ENCODE measurements at places on chromosomes 13 and 19. TPM values are rescaled to one million over a fixed set of nuclear protein-coding genes. Genes with fewer than 3 reads are reported as not detected.

DNA sequence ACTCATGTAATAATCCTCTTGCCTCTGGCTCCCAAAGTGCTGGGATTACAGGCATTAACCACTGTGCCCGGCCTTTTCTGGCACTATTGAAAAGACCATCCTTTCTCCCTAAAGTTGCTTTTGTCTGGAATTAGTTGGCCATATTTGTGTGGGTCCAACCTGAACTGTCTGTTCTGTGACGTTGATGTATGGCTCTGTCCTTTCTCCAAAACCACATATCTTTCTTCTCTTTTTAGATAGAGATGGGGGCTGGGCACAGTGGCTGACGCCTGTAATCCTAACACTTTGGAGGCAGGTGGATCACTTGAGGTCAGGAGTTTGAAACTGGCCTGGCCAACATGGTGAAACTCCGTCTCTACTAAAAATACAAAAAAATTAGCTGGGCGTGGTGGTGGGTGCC lies 17.9 kb downstream of the DNM2 start:
- DNase-seq = no peak

- DNase-seq = peak; percentile 57
Measured at GRCh38 chr19:1408300-1409203, 1.2 kb downstream of the DAZAP1 start.

GRCh38 chr13:52707375-52707774 lies 32.2 kb downstream of the CNMD start:
- DNase-seq = no peak

The FUT3 gene
- 10.8 TPM for total RNA-seq

GRCh38 chr13:114154476-114154875 lies 22.1 kb upstream of the RASA3 start:
- DNase-seq = no peak

The AZU1 gene
- 2.5 TPM for total RNA-seq

DNA sequence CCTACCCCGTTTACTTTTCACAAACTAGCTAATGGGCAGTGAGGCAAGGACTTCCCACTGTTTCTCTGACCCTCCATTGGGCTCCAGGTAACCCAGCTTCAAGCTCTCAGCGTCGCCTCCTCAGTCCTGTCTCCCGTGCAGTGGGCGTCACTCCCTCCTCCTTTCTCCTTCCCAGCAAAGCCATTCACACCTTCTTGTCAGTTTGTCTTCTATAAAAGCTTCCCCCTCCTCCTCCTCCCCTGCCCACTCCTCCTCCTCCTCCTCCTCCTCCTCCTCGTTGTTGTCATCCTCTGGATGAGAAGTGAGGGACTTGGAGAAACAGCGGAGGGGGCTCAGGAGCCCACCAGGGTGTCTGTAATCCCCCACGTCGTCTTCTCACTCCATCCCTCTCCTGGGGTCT lies 1.7 kb upstream of the GALP start:
- DNase-seq = no peak

GRCh38 chr19:2101417-2102335 lies 5.0 kb downstream of the IZUMO4 start:
- DNase-seq = no peak

- no peak for DNase-seq
Measured at GRCh38 chr19:43495082-43495481, 9.5 kb downstream of the PHLDB3 start.

The TNFSF11 gene
- 1.3 TPM for total RNA-seq

The CD79A gene
- total RNA-seq = 3.5 TPM

DNA sequence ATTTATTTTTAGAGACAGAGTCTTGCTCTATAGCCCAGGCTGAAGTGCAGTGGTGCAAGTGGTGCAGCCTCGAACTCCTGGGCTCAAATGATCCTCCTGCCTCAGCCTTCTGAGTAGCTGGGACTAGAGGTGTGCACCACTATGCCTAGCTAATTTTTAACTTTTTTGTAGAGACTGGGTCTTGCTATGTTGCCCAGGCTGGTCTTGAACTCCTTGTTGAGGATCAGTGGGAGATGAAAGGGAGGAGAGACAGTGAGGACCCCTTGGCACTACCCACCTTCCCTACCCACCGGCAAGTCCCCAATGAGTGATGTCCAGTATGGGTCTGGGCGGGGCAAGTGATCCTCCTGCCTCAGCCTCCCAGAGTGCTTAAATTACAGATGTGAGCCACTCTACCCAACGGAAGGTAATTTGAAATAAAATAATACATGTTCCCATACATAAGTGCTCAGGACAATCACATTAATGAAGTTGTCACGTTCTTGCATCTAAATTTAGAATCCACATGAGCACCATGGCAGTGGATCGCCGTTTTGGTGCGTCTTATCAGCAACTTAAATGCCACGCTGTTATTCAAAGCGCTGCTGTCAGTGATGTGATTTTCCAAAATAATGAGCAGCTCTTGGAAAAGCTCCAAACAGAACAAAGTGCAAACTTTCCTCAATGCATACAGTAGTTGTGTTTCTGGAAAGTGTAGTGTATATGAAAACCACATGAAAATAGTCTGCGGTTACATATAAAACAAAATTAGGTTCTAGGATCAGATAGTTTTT lies 5.9 kb upstream of the ARL11 start:
- no peak for DNase-seq

- no peak for DNase-seq
Measured at GRCh38 chr19:9645472-9645871, 24.4 kb upstream of the ZNF561 start.

DNA sequence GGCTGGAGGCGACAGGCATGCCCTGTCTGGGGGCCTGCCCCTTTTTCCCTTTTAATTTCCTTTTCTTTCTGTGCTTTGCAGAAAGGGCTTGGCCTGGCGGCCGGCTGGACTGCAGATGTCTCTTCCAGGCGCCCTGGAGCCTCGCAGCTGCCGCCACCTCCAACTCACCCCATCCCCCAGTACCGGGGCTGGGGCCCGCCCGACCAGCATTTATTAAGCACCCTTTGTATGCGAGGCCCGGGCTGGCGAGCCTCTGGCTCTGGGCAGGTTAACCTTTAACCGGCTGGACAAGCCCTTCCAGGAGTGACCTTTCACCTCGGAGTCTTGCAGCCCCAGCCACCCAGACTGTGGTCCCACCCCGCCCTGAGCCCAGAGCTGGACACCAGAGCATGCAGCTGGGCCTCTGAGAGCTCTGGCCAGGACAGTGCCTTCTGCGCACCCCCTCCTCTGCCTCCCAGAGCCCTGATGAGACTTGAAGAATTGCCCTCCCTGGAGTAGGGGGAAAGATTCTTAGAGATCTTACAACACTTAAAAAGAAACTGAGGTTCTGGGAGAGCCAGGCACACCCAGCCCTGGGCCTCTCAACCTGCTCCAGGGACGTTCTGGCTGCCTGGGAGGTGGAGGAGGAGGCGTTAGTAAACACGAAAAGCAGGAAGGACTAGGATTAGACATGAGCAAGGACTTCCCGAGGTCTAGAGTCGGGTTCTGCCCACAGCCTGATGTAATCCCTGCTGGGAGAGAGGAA lies 1.1 kb upstream of the NR2F6 start:
- peak; percentile 69 for DNase-seq

- no peak for DNase-seq
Measured at GRCh38 chr13:28877408-28877807, 57.3 kb downstream of the MTUS2 start.

The ZNF562 gene
- 47.9 TPM for total RNA-seq

- no peak for DNase-seq
Measured at GRCh38 chr13:39776439-39776838, 121.0 kb downstream of the COG6 start.

DNA sequence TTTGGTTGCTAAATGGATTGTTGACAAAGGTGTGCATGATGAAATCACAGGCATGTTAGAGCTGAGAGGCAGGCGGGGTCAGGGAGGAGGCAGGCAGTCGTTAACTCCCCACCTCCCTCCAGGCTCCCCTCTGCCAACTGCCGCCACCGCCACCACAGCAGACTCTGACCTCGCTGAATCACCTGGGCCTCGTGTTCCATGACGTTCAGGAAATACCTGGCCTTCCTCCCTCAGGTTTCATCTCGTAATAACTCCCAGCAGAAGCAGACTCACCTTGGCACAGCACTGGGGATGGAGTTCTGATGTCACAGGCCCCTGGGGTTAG lies 198.5 kb downstream of the KATNAL1 start:
- peak; percentile 18 for DNase-seq

GRCh38 chr19:40599902-40600569 lies 1.1 kb upstream of the LTBP4 start:
- no peak for DNase-seq

- no peak for DNase-seq
Measured at GRCh38 chr13:44394658-44395057, 21.0 kb downstream of the SERP2 start.

DNA sequence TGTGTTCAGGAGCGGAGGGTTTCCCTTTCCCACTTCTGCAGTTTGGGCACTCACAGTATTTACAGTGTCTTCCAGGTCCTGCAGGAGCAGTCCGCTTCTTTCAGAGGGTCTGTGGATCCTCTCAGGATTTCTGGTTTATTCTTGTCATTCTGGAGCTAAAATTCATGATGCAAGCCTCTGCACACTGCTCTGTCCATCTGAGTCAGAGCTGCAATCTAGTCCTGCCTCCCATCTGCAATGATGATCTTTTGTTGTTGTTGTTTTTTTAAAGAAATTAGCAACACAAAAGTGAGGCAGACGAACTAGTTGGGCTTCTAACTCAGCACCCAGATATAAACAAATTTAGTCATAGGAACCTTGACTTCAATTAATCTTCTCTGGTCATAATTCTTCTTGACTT lies 86.5 kb downstream of the DLEU7 start:
- no peak for DNase-seq

DNA sequence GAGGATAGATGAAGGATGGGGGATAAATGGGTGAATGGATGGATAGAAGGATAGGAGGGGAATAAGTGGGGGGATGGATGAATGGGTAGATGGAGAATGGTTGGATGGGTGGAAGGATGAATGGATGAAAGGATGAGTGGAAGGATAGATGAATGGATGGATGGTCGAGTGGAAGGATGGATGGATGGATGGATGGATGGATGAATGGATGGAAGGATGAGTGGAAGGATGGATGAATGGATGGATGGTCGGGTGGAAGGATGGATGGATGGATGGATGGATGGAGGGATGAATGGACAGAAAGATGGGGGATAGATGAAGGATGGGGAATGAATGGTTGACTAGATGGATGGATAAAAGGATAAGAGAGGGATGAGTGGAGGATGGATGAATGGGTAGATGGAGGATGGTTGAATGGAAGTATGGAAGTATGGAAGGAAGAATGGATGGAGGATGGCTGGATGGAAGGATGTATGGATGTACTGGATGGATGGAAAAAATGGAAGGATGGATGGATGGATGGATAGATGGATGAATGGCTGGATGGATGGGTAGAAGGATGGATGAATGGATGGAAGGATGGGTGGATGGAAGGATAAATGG lies 42.0 kb downstream of the FBN3 start:
- DNase-seq = no peak

DNA sequence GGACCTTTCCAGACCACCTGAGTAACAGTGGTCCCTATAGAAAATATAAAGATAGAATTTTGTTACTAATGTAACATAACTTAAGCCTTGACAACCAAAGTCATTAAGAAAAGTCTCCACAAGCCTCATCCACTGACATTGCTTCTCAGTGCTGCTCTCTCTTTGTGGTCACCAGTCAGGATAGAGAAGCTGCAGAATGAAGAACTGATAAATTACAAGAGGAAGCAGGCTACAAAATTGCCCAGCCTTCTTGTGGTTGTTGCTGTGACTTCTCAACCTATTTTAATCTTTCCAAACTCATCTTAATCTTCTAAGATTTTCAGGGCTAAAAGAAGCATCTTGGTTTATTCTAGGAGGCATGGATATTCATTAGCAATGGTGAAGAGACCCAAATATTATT lies 343.8 kb downstream of the MZT1 start:
- no peak for DNase-seq

The SLC27A5 gene
- 1.3 TPM for total RNA-seq

GRCh38 chr13:60047918-60048317 lies 115.8 kb downstream of the DIAPH3 start:
- no peak for DNase-seq

The HAUS5 gene
- total RNA-seq = 10.8 TPM

The LILRB3 gene
- 3.0 TPM for total RNA-seq

GRCh38 chr19:28363254-28363653 lies 849.7 kb downstream of the UQCRFS1 start:
- DNase-seq = peak; percentile 17

- DNase-seq = peak; percentile 95
Measured at GRCh38 chr19:40341601-40342482, 6.4 kb downstream of the C19orf47 start.

GRCh38 chr19:14830702-14831101 lies 4.3 kb downstream of the OR7A5 start:
- DNase-seq = no peak

- peak; percentile 96 for DNase-seq
Measured at GRCh38 chr13:33352526-33352925, 67.0 kb upstream of the STARD13 start.

DNA sequence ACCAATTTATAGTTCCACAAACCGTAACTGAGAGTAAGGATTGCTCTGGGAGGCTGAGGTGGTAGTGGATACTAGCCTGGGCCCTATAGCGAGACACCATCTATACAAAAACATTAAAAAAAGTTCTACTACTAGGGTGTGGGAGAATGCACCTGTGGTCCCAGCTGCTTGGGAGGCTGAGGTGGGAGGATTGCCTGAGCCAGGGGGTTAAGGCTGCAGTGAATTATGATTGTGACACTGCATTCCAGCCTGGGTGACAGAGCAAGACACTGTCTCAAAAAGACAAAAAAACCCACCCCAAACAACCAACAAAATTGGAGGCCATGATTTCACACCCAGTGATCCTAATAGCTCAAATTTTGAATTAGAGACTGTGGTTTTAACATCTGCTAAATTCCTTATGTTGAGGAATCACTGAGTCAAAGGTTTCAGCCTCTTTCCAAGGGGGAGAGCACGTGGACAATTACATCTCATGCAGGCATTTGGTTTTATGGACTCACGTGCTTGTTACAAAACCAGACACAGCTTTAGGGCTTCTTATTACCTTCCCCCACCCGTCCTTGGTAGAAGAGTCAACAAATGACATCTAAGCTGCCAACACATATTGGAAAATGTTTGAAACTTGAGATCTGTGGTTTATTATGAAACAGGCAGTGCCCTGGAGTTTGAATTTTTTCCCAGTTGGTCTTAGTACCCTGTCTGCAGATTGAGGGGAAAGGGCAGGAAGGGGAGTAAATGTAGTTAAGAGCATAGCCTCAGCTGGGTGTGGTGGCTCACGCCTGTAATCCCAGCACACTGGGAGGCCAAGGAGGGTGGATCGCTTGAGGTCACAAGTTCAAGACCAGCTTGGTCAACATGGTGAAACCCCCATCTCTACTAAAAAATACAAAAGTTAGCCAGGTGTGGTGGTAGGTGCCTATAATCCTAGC lies 18.5 kb downstream of the CYP2A6 start:
- peak; percentile 32 for DNase-seq

DNA sequence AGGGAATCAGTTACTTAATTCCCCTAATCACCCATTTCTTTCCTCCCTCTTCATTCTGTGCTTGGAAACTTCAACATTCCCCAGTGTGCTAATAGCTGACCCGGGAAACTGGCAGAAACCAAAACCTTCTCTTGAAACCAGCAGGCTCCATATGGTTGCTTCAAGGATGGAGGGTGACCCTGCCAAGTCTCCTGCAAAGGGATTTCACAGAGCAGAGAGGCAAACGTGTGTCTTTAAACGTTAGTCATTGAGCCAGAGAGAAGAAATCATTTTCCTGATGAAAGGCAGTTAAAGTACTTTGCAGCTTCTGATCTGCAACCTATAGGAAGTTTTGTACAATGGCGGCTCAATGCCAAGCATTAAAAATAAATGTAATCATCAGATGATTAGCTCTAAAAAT lies 220.9 kb downstream of the POU4F1 start:
- peak; percentile 77 for DNase-seq

The KLK12 gene
- 7.2 TPM for total RNA-seq

Data from tongue (tissue), 3 donors.